ENCODE measurements at places on chromosomes 1 and 21. TPM values are rescaled to one million over a fixed set of nuclear protein-coding genes. Genes with fewer than 3 reads are reported as not detected.

DNA sequence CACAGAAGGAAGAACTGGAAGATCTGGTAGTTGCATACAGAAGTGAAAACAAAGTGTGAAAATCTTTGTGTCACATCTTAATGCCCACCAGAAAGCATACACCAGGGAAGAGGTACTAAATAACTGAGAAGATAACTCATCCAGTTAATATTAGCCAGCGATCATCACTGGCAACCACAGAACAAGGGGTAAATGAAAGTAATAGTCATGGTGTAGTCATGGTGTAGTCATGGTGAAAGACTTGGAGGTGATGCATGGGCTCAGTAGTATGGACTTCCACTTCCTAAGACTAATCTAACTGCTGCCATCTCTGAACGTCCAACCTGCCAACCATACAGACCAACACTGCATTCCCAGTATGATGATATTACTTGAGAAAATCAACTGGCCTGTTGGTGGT lies 481.2 kb upstream of the NR5A2 start:
- DNase-seq, result peak; percentile 75

- no peak for DNase-seq
Measured at GRCh38 chr1:84669831-84670230, 20.4 kb downstream of the SSX2IP start.

- DNase-seq, result no peak
Measured at GRCh38 chr1:25799935-25800702, at the start of gene SELENON. Gene SELENON, plus strand, starts transcription at chr1:25800193. Its CDS starts 38 bp downstream, at chr1:25800231.

DNA sequence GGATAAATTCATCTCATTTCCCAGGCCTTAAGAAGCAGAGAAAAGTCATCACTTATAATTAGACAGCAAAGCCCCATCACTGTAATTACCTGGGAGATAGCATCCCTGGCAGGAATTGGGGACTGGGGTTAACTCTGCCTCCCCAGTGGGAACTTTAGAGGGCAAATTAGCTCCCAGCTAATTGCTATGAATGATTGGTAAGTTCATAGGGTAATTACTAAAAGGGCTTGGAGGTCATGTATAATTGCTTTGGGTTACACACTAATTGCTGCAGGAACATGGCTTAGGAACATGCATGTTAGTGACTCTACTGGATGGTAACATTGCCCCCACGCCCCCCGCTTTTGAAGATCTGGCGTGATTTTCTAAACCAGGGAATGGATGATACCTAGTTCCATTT lies 64.8 kb downstream of the UBE2T start:
- no peak for DNase-seq

FMO2 gene
- not detected for total RNA-seq

Measured in renal cortical epithelial cell (primary cell).